ENCODE measurements at places on chromosomes 4 and X.

DNA sequence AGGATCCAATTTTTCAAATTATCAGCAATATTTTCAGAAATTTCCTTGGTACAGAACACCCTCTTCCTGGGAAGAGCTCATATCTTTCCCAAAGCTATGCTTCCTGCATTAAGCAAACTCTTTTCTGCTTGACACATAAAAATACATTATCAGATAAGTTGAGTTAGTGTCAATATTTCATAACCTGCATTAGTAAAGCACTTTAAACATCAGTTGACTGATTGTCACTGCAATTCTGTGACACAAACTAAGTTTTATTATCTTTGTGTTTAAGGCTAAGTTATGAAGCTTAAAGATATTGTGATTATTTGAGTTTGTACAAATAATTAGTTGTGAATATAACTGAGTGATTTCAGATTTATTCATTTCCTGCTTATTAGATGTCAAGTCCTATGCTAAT is 1045.4 kb upstream of the GRID2 start:
- DNase-seq = no peak

DNA sequence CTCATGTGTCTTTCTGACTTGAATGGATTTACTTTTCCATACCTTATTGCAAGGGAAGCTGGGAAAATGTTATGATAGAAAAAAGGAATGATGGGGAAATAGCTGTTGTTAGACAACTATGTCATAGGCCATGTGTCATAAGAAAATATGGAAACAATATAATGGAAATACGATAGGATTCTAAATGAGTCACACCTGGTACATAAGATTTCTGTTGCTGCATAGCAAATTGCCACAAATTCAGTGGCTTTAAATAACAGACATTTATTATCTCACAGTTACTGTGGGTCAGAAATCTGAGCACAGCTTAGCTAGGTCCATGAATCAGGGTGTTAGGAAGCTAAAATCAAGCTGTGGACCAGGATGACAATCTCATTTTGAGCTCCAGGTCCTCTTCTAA is 44.6 kb upstream of the ANKRD50 start:
- DNase-seq = no peak

- no peak for DNase-seq
Observed at GRCh38 chr4:121873604-121874003, 3.3 kb upstream of the BBS7 start.

DNA sequence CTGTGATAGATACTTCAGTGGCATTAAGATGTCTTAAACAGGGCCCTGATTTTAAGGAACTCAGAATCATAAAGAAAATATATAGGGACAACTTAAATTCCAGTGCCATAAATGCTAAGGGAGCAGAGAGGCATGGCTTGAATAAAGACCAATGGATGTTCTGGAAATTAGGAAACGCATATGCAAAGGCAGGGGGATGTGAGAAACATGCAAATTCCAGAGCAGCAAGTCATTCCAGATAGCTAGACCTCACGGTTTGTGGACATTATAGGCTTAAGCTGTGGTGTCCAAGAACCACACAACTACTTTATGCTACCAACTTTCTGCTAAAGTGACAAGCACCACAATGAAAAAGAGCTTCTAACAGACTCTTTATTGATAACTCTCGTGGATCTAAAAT is 132.6 kb upstream of the ANK2 start:
- no peak for DNase-seq

GRCh38 chr4:122588453-122589238 is 32.2 kb downstream of the IL21 start:
- no peak for DNase-seq

DNA sequence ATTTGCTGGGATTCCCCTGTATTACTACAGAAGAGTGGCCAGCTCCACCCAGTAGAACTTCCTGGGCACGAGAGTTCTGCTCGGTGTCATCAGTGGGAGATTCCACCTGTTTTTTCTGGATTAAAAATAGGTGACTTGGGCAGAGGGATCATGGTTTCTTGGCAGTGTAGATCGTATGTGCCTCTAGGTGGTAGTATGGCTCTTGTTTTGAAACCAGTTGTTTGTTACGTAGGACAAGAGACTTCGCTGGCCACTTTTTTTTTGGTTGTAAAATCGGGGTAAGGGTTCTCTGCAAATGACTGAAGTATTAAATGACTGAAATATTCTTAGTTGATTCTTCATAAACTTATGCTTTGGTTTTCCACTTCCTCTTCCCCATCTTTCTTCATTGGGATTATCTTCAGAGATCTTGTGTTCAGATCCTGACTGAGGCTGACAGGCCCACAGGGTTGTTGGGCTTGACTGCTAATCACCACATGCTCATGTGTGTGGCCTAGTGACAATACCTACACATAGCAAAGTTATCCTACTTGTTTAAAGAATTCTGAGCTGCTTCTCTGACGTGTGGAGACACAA is 43.8 kb upstream of the WDR1 start:
- no peak for DNase-seq

GRCh38 chr4:184392748-184393559 is 81.4 kb downstream of the IRF2 start:
- no peak for DNase-seq

- DNase-seq = no peak
Observed at GRCh38 chrX:150262456-150262855, 100.7 kb upstream of the MAMLD1 start.

DNA sequence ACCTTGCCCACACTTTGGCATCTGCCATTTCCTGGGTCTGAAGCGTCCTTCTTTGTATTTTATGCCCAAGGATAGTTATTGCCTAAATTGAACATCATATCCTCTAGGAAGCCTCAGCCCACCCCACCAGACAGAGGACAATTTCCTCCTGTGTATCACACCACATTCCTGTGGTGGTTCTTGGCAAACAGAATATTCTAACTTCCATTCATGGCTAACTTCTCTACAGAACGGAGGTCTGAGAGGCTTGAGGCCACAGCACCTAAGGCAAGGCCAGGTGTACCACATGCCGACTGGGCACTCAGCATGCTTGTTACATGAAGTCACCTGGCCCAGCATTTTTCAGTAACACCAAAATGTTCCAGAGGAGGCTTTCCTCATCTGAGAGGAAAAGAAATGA is 42.4 kb downstream of the CD99L2 start:
- no peak for DNase-seq

GRCh38 chr4:45482346-45482745 is 641.5 kb downstream of the GABRG1 start:
- no peak for DNase-seq

- no peak for DNase-seq
Observed at GRCh38 chr4:141247430-141247780, 26.7 kb downstream of the ZNF330 start.

DNA sequence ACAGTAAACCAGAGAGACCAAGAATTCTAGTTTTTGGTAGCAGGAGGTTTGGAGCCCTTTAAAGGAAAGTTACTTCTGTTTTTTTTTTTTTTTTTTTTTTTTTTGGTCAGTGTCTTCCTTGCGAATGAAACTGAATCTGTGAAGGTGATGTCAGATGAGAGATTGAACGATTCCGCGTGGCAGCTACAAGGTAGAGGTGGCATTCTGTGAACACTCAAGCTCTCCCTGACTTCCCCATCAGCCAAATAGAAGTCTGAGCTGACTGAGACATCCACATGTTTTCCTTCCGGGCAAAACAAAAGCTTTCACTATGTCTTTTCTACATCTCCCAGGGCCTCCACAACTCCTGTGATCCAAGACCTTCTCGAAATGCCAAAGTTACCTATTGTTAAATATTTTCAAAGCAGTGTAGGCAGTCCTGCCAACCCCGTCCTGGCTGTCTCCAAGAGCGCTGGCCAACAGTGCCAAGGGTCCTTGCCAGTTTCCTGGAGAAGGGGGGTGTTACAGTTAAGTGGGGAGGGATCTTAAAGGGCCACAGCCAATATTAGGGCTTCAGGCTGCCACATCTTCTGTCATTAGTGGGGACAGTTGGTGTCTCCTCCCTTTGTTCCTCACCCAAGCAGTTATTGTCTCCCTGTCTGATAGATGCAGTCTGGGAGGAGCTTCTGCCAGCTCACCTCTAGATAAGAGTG is 102.9 kb upstream of the SLC34A2 start:
- no peak for DNase-seq

- no peak for DNase-seq
Observed at GRCh38 chrX:64885850-64886249, 90.4 kb downstream of the ZC4H2 start.

DNA sequence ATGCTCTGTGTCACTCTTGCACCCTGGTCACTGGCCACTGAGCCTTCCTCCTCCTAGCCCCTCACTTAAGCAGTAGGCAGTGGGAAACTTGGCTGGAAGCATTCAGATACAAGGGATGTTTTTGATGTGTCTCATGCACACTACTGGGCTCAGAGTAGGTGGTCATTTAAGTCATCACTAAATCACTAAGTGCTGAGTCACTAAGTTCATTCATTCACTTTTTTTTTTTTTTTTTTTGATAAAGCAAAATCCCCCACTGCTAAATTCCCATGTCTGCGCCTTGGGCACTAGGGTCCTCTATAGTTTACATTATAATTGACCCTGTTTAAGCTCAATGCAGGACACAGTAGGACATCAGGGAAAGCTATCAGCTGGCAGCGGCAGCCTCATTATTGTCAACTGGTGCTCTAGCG is 182.4 kb upstream of the MBNL3 start:
- DNase-seq = no peak

DNA sequence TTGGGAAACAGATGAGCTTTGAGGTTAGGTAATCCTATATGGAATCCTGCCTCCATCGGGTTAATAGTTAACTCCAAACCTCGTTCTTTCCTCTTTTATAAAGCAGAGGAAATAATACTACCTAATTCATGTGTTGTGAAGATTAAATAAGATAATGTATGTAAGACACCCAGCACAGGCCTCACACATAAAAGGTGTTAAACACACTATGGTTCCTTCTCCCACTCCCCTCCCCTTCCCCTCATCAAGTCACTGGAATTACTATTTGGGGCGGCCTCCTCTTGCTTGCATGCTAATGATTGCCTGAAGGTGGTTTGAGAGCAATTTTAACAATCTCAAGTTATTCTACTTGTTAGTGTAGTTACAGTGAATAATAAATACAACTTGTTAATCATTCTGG is 404.4 kb upstream of the RASGEF1B start:
- no peak for DNase-seq

GRCh38 chrX:151713849-151714248 is 2.0 kb upstream of the FATE1 start:
- no peak for DNase-seq

Data from stimulated activated CD4-positive, alpha-beta T cell treated with anti-CD3 and anti-CD28 coated beads, Interleukin-12 subunit alpha, Interleukin-12 subunit beta, amount 100 ng/mL, for 4 hours (primary cell).